ENCODE measurements at places on chromosomes 2 and 18.

DNA sequence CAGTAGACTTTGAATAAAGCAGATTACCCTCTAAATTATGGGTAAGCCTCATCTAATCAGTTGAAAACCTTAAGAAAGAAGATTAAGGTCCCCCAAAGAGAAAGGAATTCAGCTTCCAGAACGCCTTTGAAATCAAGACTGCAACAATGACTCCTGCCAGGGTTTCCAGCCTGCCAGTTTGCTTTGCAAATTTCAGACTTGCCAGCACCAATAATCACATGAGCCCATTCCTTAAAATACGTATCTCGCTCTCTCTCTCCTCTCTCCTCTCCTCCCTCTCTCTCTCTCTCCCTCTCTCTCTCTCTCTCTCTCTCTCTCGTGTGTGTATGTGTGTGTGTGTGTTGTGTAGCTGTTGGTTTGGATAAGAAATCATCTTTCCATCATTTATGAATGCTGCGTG is 184.2 kb downstream of the PDE1A start:
- no peak for DNase-seq

GRCh38 chr2:231359441-231359840 is 36.1 kb upstream of the B3GNT7 start:
- no peak for DNase-seq

GRCh38 chr18:79397247-79397829 is 1.6 kb downstream of the NFATC1 start:
- peak; percentile 21 for DNase-seq

- no peak for DNase-seq
Measured at GRCh38 chr2:64735504-64735903, 81.8 kb upstream of the SERTAD2 start.

GRCh38 chr2:23388294-23388693 is 3.3 kb downstream of the KLHL29 start:
- DNase-seq: no peak

- DNase-seq: no peak
Measured at GRCh38 chr2:233705911-233706506, 6.7 kb upstream of the UGT1A5 start.

Data from RWPE2 (cell line).